ENCODE measurements at places on chromosomes 4 and X.

DNA sequence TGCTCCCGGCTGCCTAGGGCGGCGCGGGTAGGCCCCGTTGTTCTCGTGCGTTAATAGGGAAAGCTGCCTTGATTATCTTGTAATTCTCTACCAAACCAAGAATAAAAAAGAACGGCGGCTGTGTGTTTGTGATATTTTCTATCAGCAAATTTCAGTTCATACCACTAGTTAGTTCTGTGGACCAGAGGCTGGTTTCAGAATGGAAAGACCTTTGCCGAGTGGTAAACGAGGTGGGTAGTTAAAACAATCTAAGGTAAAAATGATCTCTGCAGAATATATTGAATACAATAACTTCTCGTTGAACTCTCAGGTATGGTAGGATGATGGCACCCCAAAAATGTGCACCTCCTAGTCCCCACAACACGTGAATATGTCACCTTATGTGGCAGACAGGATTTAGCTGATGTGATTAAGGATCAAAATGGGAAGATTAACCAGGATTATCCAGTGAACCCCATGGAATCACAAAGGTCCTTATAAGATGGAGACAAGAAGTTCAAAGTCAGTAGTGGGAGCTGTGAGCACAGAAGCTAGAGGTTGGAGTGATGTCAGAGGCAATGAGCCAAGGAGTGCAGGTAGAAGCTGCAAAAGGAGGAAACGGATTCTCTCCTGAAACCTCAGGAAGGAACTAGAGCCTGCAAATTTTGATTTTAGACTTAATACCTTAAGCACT, 574 bp upstream of the CFAP97 start:
- DNase-seq = no peak

DNA sequence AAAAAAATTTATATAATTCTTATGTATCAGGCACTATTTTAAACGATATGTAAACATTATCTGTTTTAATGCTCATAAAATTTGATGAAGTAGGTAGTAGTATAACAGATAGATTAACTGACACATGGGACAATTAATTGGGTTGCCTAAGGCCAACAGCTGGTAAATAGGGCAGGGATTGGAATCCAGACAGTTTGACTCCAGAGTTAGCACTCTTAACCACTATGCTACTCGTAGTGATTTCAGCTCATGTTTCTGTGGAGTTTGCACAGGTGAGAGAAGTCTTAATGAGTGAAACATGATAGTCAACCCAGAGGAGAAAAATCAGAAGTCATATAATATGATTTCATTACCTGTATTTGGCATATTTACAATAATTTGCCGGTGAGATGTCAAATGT, 126.0 kb upstream of the WDFY3 start:
- DNase-seq = no peak

DNA sequence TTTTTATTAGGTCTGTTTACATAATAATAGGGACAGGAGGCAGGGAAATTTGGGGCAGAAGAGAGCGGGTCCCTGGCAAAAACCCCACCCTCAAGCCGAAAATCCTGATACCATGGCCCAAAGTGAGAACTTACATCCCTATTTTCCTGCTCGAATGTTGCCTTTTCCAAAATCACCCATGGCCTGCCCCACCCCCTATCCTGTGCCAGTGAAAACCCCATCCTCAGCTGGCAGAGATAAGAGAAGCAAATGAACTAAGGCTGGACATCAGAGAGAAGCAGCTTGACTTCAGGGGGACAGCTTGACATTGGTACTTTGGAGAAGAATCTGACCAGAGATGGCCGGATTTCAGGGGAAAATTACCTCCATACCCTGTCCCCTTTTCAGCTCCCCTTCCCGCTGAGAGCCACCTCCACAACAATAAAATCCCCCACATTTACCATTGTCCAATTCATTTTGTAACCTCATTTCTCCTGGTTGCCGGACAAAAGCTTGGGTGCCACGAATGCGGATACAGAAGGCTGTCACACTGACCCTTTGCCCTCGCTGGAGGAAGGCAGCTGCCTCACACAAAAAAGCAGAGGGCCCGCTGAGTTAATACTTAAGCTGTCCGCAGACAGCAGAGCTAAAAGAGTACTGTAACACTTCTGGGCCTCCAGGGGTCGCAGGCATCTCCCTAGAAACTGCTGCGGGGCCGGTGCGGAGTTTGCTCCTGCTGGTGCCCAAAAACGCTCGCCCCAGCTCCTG, 196.2 kb downstream of the SNCA start:
- DNase-seq = no peak

GRCh38 chr4:61723492-61723891, 523.4 kb downstream of the ADGRL3 start:
- DNase-seq = no peak

DNA sequence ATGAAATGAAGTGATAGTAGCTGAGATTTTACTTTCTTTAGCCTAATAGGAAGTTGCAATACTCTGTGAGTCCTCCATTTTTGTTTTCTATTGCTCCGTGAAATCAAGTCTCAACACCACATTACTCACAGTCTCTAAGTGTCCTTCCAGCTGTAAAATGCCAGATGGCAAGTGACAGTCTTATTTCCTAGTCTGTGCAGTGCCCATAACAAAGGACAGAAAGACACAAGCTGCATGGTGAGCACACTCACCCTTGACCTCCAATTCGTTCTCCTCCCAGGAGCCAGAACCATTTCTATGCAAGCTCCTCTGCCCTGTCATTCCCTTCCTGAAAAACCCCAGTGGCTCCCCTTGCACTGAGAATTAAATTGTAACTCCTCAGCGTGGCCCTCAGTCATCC, 101.6 kb downstream of the PARM1 start:
- DNase-seq = no peak

DNA sequence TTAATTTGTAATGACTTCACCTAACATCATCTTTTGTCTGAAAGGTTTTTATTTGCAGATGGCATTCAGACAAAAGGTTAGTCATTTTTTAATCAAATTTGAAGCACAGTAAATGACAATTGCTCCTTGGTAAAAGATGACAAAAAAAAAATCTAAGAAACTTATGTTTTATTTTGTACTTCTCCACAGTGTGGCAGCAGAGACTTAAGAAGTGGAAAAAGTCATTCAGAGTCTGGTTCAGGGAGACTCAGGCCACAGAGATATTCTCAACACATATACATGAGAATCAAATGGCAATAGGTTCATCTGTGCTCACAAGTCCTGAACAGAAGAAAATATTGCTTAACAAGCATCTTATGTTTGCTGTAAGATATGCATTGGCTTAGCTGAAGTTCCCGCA, 436.2 kb downstream of the KCNIP4 start:
- no peak for DNase-seq

DNA sequence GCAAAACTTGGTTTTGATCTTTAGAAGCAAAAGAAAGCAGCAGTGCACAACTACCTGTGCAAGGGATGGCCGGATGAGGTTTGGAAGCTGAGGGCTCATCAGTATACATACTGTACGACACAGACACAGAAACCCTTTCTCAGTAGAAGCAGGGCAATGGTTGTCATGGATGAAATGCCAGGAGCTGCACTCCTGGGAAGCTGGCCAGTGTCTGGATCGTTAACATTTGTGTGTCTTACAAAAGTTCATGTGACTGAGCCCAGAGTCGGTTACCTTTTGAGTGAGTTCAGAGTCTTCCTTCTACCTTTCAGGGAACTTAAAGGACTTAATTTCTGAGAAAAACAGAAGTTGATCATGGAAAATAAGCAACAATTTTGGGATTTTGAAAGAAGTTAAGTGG, 230.3 kb downstream of the APBB2 start:
- no peak for DNase-seq

- no peak for DNase-seq
These were observed 3.5 kb downstream of the BEND4 start for GRCh38 chr4:42149004-42149403.

- no peak for DNase-seq
These were observed 442.7 kb downstream of the RPA4 start for GRCh38 chrX:97326456-97326855.

GRCh38 chr4:1659104-1660043, 24.7 kb downstream of the FAM53A start:
- no peak for DNase-seq

DNA sequence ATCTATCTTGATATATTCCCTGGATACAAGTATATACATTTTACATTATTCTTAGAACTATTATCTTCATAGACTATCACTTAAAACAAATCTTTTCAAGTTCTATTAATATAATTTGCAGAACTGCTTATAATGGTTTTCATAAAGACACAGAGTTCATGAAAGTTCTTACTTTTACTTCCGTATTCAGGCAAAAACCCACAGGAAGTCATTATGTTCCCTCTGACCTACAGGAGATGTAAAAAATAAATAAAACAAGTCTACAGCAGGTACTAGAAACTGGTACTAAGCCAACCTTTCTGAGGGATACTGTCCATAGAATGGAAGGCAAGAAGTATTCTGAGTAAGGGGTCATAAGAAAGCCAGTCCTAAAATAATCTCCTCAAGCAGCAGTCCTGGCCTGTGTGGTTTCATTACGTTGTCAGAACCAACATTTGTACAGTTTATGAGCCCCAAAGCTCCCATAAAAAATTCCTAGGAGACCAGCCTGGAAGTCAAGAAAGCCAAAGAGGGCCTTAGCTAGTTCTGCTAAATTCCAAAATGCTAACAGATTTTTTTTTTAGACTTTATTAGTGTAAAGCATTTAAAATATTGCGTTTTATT, 68.6 kb downstream of the CAMK2D start:
- no peak for DNase-seq

DNA sequence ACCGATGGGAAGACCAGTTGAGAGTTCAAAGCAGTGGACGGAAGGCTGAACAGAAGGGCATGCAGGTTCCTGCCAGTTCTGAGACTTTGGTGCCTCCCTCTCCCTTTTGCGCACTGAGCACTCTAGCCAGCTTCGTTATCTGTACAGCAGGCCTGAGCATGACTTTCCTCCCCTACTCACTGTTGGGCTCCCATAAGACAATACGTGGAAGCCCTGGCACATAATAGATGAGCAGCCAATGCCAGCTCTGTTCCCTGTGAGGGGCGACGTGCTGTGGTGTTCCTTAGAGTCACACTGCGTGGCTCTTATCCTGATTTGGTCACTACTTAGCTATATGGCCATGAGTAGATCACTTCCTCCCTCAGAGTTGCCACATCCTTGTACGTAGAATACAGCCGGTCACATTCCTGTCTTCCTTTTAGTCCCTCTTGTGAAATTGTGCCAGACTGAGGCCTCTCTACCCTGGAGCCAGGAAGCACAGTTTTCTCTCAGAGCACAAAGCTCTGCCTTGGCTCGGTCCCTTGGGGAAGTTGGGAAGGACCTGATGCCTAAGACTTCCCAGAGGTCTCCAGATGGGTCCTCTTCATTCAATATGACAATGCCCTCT, 160.4 kb upstream of the MAMLD1 start:
- DNase-seq = no peak

GRCh38 chrX:154294791-154295574, at the start of gene TEX28:
Gene TEX28, minus strand, starts transcription at chrX:154295124. Its CDS starts 3,007 bp downstream, at chrX:154292117.
- DNase-seq = no peak

DNA sequence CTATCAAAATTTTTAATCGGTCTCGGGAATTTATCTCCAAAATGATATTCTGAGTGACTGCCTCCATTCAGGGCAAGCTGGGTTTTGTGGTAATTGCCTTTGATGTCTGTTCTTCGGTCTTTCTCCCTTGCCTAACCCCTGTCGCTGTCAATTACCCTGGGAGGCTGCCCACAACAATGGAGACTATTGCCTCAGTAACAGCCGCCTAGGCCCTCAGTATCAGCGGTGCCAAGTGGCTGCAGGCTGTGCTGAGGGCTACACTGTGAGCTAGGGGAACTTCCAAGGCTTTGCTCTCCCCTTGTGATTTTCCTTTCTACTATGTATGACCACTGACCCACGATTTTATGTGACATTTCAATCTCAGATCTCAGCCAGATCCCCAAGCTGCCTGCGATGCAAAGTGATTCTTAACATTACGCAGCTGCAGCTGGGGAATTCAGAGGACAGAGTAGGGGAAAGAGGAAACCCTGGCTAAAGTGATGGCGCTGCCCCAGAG, 36.3 kb upstream of the REST start:
- no peak for DNase-seq

GRCh38 chr4:166182145-166182544, 309.1 kb downstream of the TLL1 start:
- no peak for DNase-seq

DNA sequence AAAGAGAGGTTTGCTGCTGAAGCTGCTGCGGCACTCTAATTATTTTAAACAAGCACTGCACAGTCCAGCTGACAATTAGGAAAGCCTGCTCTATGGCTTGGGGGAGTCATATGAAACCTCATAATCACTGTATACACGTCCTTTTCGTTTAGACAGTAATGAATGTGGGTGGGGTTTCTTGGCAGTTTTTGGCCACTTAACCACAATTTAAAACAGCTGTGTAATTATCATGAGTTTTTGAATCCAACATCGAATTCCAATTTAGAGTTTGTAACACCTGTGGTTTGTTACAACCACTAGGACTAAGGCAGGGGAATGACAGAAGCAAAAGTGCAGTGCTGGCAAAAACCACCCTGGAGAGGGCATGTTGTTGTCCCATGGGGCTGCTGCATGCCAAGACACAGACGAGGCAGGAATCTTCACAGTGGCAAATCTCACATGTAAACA, 99.5 kb downstream of the CXXC4 start:
- no peak for DNase-seq

DNA sequence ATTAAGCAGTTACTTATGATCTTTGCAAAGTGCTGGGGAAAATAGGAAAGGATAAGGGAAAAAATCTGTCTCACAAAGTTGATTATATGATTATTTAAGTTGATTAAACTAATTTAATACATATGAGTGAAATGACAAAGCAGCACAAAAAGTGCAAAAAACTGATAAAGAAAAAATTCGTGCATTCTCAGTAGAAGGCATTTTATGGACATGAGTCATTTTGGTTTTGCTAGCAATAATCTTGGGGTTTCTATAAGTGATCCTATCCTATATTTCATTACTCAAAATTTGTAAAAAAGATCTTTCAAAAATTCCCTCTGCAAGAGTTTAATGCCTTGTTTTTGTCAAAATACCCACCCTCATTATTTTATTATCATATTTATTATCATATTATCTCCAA, 224.2 kb upstream of the ANXA10 start:
- DNase-seq = no peak

- DNase-seq = no peak
These were observed 24.4 kb downstream of the TNIP3 start for GRCh38 chr4:121139533-121140222.

DNA sequence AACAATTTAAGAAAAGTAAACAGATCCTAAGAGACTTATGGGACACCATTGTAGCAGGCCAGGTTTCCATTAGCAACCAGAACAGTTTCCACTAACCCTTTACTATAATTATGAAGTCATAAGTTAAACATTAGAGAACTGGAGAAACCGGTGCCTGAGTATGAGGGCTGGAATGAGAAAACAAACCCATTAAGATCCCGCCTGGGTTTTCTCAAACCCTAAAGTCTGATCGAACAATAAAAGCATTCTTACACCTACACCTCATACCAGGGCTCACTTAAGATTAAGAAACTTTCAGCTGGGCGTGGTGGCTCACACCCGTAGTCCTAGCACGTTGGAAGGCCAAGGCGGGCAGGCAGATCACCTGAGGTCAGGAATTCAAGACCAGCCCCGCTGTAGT, 13.7 kb upstream of the DHX15 start:
- DNase-seq = no peak

GRCh38 chrX:39721566-39722279, 376.0 kb downstream of the BCOR start:
- DNase-seq = no peak

GRCh38 chr4:112944006-112944405, 105.4 kb upstream of the ANK2 start:
- DNase-seq = no peak

GRCh38 chr4:142480244-142480643, 365.9 kb downstream of the INPP4B start:
- DNase-seq = no peak

GRCh38 chr4:624705-625590, at the start of gene PDE6B:
Gene PDE6B, plus strand, starts transcription at chr4:625573. Its CDS starts 54 bp downstream, at chr4:625627.
- no peak for DNase-seq
